CD4-positive, alpha-beta memory T cell (primary cell): ENCODE measurements at places on chromosomes 11 and 22. TPM values are rescaled to one million over a fixed set of nuclear protein-coding genes. Genes with fewer than 3 reads are reported as not detected.

The NAP1L4 gene
- 303 TPM for total RNA-seq

DNA sequence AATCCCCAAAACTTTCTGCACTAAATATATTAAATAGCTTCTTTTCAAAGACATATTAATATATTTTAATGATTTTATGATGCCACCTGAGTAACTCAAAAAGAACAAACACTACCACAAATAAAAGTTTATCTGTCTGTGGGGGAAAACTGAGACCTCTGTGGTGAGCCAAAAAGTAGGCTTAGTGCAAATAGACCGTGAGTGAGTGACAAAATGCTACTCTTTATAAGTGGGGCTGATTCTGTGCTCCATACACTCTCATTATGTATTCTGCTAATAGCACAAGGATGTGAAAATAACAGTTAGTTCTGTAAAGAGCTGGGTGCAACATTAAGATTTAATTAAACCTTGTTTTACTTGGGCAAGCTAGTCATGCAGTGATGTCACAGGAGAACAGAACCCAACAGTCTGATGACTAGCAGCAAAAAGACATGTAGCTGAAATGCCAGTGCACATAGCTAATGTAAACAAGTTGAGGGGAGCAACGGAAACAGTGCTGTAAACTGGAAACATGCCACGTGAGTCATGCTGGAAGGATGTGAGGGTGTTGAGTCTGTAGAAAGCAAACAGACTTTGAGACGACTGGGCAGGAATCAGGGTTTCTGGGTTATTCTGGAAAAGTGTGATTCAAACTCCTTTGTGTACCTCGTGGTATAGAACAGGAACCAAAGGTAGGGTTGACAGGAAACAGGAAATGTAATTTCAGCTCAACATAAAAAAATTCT is 1130.4 kb downstream of the LRRC4C start:
- H3K36me3 ChIP-seq, result no peaks in the 10 kb centered on the region
- H3K4me1 ChIP-seq, result no peaks in the 10 kb centered on the region
- no peak overlapping the region for H3K4me3 ChIP-seq

DNA sequence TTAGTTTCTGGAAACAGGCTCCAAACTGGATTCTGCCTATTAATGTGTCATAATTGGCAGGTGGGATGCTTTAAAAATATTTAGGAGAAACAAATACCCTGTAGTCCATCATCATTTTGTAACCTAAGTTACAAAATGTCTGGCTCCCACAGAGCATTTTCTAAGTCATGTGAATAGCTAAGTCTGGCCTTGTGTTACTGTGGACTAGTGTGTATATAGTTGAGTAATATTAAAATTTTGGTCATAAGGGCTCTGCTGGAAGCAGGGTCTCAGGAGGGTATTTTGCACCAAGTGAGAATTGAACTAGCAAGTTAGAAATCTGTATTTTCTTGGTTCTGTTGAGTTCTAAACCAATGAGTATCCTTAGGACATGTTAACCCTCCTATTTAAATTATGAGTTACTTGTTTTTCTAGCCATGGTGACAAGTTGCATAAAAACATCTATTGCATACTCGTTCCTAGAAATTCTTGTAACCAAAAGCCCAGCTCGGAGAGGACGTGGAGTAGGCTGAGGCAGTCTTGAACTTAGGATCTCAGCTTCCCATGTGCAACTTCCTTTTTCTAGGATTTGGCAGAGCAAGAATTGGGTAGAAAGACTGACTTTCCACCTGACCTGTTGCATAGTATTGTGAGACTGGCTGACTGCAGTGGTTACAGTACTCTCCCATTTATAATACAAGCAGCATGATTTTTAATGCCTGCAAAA is 5.4 kb downstream of the PTPMT1 start:
- no peak overlapping the region for H3K4me3 ChIP-seq
- no peaks in the 10 kb centered on the region for H3K27me3 ChIP-seq
- H3K36me3 ChIP-seq, result peaks cover 34% of the 10 kb centered on the region
- no peak for DNase-seq

- H3K36me3 ChIP-seq, result peaks cover 8% of the 10 kb centered on the region
- peak overlapping the region; percentile 76 for H3K27ac ChIP-seq
- no peaks in the 10 kb centered on the region for H3K27me3 ChIP-seq
Observed at GRCh38 chr11:312092-312816, 1.6 kb upstream of the IFITM1 start.

- H3K27me3 ChIP-seq, result no peaks in the 10 kb centered on the region
- H3K27ac ChIP-seq, result no peak overlapping the region
- no peak overlapping the region for H3K4me3 ChIP-seq
- H3K4me1 ChIP-seq, result no peaks in the 10 kb centered on the region
- no peaks in the 10 kb centered on the region for H3K36me3 ChIP-seq
- DNase-seq, result no peak
Observed at GRCh38 chr22:24503843-24504338, 8.8 kb downstream of the UPB1 start.

DNA sequence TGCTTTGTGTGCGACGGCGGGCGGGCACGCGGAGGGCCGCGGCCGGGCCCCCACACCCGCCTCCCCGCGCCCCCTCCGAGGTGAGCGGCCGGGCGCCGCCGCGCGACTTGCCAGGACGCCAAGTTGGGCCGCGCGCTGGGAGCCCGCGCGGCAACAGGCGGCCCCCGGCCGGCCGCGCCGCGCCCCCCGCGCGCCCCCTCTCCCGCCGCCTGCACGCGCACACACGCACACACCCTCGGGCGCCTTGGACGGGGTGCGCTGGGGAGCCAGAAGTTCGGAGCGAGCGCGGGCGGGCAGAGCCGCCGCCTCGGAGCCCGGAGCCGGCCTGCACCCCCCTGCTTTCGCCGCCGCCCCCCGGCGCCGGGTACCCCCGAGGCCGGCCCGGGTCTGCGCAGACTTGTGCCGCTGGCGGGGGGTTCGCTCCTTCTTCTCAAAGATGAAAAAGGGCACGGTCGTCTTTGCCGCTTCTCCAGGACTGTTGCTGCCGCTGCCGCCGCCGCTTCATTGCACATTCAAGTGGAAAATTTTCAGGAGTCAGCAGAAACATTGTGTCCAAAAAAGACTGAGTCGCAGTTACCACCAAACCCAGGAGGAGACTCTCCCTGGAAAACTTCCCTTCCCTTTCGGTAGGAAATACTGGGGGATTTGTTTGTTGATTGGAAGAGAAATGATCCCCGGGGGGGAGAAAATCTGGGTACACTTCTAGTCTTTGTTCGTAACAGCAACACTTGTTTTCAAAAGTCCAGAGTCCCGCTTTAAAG is 895 bp downstream of the TEAD1 start:
- peaks cover 11% of the 10 kb centered on the region for H3K4me1 ChIP-seq
- peaks cover 14% of the 10 kb centered on the region for H3K27me3 ChIP-seq
- H3K4me3 ChIP-seq, result no peak overlapping the region
- H3K36me3 ChIP-seq, result no peaks in the 10 kb centered on the region

The CBY1 gene
- total RNA-seq, result 30.4 TPM

- H3K4me1 ChIP-seq, result no peaks in the 10 kb centered on the region
- H3K4me3 ChIP-seq, result no peak overlapping the region
- H3K36me3 ChIP-seq, result no peaks in the 10 kb centered on the region
- DNase-seq, result no peak
- H3K27ac ChIP-seq, result no peak overlapping the region
Observed at GRCh38 chr11:41612415-41612814, 153.0 kb upstream of the LRRC4C start.

DNA sequence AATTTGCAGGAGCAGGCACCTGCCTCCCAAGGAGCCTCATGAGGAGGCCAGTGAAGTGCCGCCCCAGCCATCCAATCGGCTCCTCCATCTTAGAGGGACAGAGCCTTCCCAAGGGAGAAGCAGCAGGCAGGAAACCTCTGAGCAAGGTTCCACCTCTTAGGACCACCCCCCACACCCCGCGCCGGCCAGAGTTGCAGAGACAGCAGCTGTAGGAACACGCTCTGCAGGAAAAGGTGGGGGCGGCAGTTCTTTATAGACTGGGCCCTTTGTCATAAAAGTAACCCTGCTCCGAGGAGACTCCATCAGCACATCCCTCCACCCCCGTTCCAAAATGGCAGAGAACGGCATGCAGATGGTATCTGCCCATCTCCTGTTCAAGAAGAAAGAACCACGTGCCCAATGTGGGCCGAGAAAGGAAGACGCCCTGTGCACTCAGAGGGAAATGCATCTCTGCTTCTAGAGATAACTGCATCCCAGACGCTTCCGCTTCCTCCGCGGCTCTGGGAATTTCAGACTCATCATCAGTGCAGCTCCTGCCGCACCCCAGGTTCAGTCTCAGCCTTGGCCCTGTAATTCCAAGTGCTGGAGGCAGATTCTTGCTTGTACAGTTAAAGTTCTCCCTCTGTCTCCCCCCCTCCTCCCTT is 98.5 kb downstream of the SPATA19 start:
- H3K27ac ChIP-seq, result no peak overlapping the region
- no peak for DNase-seq
- no peaks in the 10 kb centered on the region for H3K4me1 ChIP-seq
- no peak overlapping the region for H3K4me3 ChIP-seq
- H3K27me3 ChIP-seq, result no peaks in the 10 kb centered on the region
- no peaks in the 10 kb centered on the region for H3K36me3 ChIP-seq

The RHOD gene
- total RNA-seq, result 0.58 TPM

The BIRC3 gene
- total RNA-seq, result 197 TPM

DNA sequence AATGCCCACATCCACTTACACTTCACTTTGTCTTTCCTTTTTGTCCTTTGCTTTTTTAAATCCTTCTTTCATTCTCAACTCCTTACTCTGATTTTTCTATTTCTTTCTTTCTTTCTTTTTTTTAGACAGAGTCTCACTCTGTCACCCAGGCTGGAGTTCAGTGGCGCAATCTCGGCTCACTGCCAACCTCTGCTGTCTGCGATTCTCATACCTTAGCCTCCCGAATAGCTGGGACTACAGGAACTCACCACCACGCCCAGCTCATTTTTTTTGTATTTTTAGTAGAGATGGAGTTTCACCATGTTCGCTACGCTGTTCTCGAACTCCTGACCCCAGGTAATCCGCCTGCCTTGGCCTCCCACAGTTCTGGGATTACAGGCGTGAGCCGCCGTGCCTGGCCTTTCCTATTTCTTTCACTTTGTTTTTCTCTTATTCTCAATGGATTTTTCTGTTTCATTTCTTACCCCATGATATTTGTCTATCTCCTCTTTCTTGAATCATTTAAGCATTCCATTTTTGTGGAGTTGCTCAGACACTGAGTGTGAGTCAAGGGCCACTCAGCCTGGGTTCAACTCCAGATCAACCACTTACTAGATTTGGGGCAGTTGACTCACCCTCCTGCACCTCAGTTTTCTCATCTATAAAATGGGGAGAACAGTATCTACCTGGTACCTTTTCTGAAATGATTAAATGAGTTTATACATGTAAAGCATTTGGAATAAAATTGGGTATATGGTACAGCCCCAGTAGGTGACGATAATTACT is 7.6 kb downstream of the KCNJ5 start:
- no peaks in the 10 kb centered on the region for H3K36me3 ChIP-seq
- no peaks in the 10 kb centered on the region for H3K27me3 ChIP-seq
- no peak overlapping the region for H3K27ac ChIP-seq
- H3K4me1 ChIP-seq, result no peaks in the 10 kb centered on the region

DNA sequence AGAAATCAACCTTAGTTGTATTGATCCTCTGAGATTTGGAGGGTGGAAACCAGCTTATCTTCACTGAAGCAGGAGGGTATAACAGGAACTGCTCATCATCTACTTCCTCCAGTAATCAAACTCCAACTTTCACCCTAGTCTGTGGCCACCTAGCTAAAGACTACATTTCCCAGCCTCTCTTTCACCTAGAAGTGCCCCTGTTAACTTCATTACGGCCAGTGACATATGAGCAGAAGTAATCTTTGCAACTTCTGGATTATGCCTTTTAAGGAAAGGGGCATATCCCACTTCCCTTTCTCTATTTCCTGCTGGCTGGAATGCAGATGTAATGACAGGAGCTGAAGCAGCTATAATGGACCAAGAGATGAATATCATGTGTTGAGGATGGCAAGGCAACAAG is 7.6 kb upstream of the VPS37C start:
- H3K36me3 ChIP-seq, result no peaks in the 10 kb centered on the region
- H3K4me3 ChIP-seq, result no peak overlapping the region
- no peak for DNase-seq
- peaks cover 24% of the 10 kb centered on the region for H3K4me1 ChIP-seq
- no peaks in the 10 kb centered on the region for H3K27me3 ChIP-seq

The NUP98 gene
- total RNA-seq, result 112 TPM

The OTOG gene
- total RNA-seq, result not detected

The SLC6A5 gene
- not detected for total RNA-seq

DNA sequence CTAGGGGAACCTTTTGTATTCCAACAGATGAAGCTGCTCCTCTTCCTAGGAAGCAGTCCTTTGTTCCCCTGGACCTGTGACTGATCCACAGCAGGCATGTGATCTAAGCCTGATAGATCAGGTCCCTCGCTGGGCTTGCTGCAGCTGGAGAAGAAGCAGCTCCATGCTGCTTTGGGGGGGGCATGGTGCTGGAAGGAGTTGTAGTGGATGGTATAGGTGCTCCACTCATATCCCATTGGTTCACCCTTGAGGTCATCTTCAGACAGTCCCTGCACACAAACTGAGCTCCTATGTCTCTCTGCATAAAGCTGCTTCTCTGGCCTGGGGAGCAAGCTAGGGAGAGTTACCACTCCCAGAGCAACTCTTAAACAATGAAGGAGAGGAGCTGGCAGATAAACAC is 9.5 kb upstream of the RIC3 start:
- no peaks in the 10 kb centered on the region for H3K27me3 ChIP-seq
- no peaks in the 10 kb centered on the region for H3K36me3 ChIP-seq
- DNase-seq, result no peak
- H3K27ac ChIP-seq, result no peak overlapping the region
- H3K4me1 ChIP-seq, result no peaks in the 10 kb centered on the region
- no peak overlapping the region for H3K4me3 ChIP-seq

GRCh38 chr11:14223636-14224288 is 135.2 kb downstream of the RRAS2 start:
- H3K4me1 ChIP-seq, result peaks cover 4% of the 10 kb centered on the region
- no peak for DNase-seq
- H3K27me3 ChIP-seq, result no peaks in the 10 kb centered on the region
- no peak overlapping the region for H3K4me3 ChIP-seq
- H3K27ac ChIP-seq, result no peak overlapping the region

GRCh38 chr11:16891964-16892363 is 122.2 kb downstream of the PLEKHA7 start:
- H3K4me1 ChIP-seq, result no peaks in the 10 kb centered on the region
- H3K4me3 ChIP-seq, result no peak overlapping the region
- no peaks in the 10 kb centered on the region for H3K27me3 ChIP-seq
- no peaks in the 10 kb centered on the region for H3K36me3 ChIP-seq
- H3K27ac ChIP-seq, result no peak overlapping the region
- DNase-seq, result no peak

The PATE4 gene
- total RNA-seq, result not detected

DNA sequence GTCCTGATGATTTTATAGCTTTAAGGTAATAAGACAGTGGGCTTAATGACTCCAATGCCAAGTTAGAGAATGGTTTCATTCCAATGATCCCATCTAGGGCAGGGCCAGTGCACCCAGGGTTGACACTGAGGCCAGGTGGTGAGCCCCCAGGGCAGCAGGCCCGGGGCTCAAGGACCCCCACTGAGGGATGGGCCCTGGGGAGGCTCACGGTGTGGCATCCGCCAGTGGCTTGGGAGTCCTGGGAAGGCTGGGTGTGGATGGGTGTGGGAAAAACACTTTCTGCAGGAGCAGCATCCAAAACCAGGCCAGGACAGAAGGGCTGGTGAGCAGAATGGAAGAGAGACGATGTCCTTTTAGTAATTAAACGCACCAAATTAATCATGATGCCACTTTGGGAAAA is 626.3 kb downstream of the TBC1D22A start:
- no peak overlapping the region for H3K27ac ChIP-seq
- no peaks in the 10 kb centered on the region for H3K36me3 ChIP-seq
- no peak for DNase-seq
- H3K4me1 ChIP-seq, result no peaks in the 10 kb centered on the region
- H3K27me3 ChIP-seq, result no peaks in the 10 kb centered on the region

GRCh38 chr11:108591893-108592292 is 1.7 kb downstream of the EXPH5 start:
- no peaks in the 10 kb centered on the region for H3K36me3 ChIP-seq
- no peak for DNase-seq
- no peak overlapping the region for H3K4me3 ChIP-seq
- peaks cover 9% of the 10 kb centered on the region for H3K4me1 ChIP-seq
